CD4-positive, alpha-beta memory T cell (primary cell): ENCODE measurements at places on chromosomes 6 and 20. TPM values are rescaled to one million over a fixed set of nuclear protein-coding genes. Genes with fewer than 3 reads are reported as not detected.

Gene PGC
- polyA plus RNA-seq, result not detected

Gene SLC22A23
- polyA plus RNA-seq, result 3.4 TPM

Gene TRIM15
- polyA plus RNA-seq, result not detected

- H3K36me3 ChIP-seq, result no peaks in the 10 kb centered on the region
- H3K4me1 ChIP-seq, result no peaks in the 10 kb centered on the region
- H3K27me3 ChIP-seq, result no peaks in the 10 kb centered on the region
Observed at GRCh38 chr6:39947611-39948068, 13.4 kb upstream of the MOCS1 start.

DNA sequence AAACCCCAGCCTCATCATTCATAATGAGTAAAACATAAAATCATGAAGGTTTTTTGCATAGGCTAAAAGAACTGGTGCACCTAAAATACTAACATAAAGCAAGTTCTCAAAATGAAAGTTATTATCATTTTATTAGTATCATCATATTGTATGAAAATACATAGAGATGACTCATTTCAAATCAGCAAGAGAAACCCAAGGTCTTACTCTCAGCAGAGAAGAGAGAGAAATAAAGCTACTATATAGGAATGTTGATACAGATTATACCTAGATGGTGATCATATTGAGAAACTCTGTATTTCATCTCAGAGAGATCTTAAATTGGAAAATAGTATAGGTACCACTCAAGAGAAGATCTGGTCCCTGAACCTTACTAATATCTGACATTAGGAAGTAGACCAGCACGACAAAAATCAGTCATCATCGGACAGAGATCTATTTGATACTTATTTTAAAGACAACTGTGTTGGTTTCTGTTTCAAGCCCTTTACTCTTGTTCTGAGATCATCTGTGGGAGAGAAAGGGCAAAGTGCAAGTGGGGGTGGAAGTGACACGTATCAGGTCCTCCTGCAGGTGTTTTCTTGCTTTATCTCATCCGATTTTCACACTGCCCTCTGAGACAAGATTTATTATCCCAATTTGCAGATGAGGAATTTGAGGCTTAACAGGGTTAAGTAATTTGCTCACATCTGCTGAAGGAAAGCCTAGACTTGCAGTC, 532.3 kb downstream of the MAFB start:
- H3K4me1 ChIP-seq, result no peaks in the 10 kb centered on the region
- DNase-seq, result no peak
- no peaks in the 10 kb centered on the region for H3K27me3 ChIP-seq
- H3K36me3 ChIP-seq, result no peaks in the 10 kb centered on the region
- H3K27ac ChIP-seq, result no peak overlapping the region
